ENCODE measurements at places on chromosomes 16 and 17.

DNA sequence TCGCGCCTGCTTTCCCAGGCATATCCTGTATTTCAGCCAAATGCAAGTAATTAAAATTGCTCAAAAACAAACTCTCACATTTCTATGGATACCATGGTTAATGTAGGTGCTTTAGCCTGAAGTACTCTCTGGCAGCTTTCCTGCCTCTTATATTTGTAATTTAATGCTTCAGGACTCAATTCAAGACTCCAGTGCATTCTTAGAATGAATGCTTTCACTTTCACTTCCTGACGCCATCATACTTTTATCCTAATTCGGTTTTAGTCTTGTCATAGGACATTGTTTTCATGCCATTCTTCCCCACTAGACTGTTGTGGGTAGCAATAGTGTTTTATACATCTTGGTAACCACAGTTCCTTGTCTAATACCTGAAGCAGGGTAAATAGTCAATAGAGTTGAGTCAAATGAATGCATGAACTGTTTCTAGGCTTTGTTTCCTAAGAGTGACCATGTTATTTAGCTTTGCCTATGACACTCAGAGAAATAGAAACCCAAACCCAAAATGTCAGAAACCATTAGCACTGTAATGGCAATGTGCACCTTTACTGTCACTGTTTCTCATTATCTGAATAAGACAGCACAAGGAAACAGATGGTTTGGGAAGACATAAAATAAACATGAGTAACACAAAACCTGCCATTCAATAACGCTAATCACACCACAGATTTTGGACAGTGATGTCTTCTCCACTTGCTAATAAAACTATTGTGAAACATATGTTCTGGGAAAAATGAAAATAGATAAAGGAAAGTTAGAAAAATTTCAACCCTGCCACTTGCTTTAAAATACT lies 705.5 kb downstream of the CDH11 start:
- no peak for DNase-seq

DNA sequence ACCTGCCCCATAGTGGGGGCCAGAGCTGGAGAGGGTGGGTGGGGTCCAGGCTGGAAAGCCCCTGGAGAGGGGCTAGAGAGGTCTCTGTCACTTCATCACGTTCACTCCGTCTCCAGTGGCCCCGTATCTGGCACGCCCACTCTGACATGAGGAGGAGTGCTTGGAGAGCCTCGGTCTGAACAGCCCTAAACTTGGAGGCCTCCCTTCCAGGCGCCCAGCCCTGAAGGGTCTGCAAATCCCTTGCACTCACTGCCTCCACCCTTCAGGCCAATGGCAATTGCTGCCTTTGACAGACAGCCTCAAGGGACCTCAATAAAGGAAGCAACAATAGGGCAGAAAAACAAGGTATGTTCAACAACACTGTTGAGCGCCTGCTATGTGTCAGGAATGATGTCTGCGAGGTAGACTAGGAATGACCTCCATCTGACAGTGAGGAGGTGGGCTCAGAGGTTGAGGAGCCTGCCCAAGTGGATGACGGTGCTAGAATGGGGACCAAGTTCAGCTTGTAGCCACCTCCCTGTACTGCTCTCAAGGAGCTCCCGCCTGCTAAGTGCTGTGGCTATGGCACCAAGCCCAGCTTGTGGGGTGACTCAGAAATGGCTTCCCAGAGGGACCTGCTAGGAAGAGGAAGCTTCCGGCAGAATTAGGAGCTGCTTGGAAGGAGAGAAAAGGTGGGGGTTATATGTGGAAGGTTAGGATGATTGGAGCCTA lies 2.9 kb upstream of the EPX start:
- peak; percentile 58 for DNase-seq

GRCh38 chr17:38940404-38940803 lies 15.0 kb downstream of the LASP1NB start:
- DNase-seq, result no peak

- no peak for DNase-seq
These were observed 6.0 kb downstream of the KRT15 start for GRCh38 chr17:41512546-41513167.

DNA sequence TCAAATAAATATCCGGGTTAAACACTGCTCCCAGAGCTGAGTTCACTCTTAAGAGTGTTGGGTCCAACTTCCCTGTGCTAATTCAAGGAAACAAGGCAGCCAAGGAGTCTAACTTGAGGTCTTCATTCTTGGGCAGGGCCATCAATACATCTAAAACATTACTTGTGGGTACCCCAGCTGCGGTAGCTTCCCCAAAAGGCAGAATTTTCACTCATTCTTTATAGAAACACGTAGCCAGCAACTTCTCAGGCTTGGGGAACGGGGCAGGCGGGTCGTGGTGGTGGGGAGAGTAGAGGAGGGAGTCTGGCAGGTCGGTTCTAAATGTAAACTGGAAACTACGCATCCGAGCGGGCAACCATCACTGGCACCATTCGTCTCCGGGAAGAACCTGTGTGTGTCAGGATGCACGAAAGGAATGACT lies 666 bp upstream of the METTL9 start:
- DNase-seq, result peak; percentile 10

DNA sequence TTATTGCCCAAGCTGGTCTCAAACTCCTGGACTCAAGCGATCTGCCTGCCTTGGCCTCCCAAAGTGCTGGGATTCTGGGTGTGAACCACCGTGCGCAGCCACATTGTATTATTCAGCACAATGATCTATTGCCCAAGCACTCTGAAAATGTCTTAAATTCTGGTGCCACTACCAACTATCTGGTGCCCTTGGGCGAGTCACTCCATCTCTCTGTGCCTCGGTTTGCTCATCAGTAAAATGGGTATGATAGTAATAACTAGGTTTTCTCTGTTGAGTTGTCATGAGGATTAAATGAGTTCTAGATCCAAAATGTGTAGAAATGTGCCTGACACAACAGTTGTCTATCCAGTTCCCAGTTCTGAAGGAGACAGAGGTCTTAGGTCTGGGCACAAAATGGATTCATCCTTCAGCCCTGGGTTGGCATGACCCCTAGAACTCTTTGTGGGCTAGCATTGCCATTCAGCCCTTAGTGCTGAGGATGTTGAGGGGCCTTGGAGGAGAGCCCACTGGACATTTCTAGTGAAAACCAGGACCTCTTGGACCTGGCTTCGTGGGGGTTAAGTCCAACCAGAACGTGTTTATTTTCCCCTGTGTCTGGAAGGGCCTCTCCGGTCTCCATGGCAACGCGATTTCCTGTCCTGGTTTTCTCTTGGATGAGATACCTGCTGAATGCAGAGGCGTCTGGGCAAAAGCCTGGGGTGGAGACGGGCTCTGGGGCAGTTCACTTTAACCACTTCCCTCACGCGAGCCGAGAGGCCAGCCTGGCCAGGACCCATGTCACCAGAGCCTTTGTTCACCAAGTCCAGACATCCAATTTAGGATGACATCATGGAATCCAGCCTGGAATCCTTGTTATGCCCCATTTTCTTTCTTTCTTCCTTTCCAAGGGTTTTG lies 43.7 kb upstream of the TNRC6A start:
- no peak for DNase-seq

DNA sequence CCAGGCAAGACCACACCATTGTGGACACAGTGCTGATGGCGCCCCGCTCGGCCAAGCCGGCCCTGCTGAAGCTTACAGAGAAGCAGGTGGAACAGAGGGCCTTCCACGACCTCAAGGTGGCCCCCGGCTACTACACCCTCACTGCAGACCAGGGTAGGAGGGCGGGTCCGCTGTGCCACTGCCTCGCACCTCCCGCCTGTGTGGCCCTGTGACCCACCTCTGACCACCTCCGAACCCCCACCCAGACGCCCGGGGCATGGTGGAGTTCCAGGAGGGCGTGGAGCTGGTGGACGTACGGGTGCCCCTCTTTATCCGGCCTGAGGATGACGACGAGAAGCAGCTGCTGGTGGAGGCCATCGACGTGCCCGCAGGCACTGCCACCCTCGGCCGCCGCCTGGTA lies 21.1 kb downstream of the ITGB4 start:
- no peak for DNase-seq

DNA sequence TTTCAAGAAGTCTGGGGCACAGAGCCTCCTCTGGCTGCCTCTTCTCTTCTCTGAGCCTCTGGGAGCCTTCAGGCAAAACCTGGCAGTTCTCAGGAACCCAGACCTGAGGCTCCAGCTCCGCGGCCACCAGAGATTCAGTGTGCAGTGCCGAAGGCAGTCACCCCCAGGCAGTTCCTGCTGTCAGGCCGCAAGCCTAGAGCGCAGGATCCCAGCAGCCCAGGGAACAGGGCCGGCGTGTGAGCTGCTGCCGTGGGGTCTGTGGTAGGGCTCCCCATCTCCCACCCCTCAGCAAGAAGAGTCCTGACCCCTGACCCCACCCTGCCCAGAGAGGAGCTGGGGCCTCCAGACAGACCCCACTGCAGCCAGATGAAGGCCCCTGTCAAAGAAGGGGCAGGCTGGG lies 78.2 kb downstream of the AMFR start:
- DNase-seq, result no peak

GRCh38 chr16:55338646-55339045 lies 14.6 kb downstream of the IRX6 start:
- DNase-seq, result no peak

GRCh38 chr17:63833026-63833740 lies 5.7 kb upstream of the FTSJ3 start:
- no peak for DNase-seq

DNA sequence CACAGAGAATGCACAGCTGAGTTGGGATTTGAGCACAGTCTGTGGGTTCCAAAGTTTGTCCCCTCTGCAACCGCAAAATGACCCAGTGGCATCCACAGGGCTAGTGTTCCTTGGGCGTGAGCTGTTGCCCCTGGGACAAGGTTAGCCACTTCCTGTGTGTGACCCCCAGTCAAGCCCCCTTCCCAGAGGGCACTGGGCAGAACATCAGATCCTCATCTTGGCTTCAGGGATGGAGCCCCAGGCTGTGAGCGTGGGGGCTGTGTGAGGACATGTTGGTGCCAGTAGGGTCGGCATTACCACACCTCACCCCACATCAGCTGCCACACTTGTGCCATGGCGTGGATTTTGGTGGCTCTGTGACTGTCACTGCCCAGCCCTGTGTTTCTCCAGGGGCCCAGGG lies 55.3 kb downstream of the USP22 start:
- no peak for DNase-seq

GRCh38 chr17:66682283-66682682 lies 152.6 kb upstream of the CACNG5 start:
- no peak for DNase-seq

GRCh38 chr16:57166951-57167350 lies 18.9 kb downstream of the PSME3IP1 start:
- no peak for DNase-seq

- no peak for DNase-seq
These were observed 306.3 kb downstream of the CNTNAP4 start for GRCh38 chr16:76583466-76583865.

- DNase-seq, result no peak
These were observed 247.0 kb upstream of the CIBAR2 start for GRCh38 chr16:85359147-85359822.

DNA sequence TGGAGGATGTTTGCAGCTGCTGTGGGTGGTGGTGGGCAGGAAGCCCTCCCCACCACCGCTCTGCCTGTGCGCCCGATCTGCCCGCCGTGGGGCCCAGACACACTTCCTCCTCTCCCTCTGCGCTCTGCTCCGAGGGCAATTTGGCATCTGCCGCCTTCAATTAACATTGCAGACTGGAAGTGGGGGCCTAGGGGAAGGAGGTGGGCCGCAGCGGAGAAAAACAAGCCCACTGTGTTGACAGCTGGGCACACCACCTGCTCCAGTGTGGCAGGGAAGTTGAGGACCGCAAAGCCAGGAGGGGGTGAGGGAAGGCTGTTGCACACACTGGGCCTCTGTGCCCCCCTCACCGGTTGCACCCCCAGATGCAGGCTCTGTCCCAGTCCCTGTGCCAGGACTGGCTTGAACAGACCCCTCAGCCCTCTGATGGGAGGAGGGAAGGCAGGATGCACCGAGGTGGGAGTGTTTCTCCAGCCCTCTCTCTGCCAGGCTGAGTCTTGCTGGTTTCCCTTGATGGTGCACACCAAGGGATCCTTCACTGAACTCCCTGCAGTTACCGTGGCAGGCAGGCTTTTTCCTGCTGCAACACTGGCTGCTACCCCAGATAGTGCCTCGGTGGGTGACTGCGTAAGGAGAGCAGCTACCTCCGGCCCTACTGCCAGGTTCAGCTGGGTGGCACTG lies 72.8 kb upstream of the MED9 start:
- no peak for DNase-seq

- DNase-seq, result no peak
These were observed 4.2 kb downstream of the PITPNA start for GRCh38 chr17:1558401-1558800.

Measured in LoVo (cell line).